ENCODE measurements at places on chromosomes 1 and 21. TPM values are rescaled to one million over a fixed set of nuclear protein-coding genes. Genes with fewer than 3 reads are reported as not detected.

- DNase-seq = peak; percentile 66
Measured at GRCh38 chr1:221715321-221716169, 26.3 kb downstream of the DUSP10 start.

LRRC38 gene
- 0.98 TPM for polyA plus RNA-seq

TAS1R2 gene
- polyA plus RNA-seq = not detected

GRCh38 chr1:106554294-106554693, 502.2 kb upstream of the PRMT6 start:
- no peak for DNase-seq

STUM gene
- 18.8 TPM for polyA plus RNA-seq

DNA sequence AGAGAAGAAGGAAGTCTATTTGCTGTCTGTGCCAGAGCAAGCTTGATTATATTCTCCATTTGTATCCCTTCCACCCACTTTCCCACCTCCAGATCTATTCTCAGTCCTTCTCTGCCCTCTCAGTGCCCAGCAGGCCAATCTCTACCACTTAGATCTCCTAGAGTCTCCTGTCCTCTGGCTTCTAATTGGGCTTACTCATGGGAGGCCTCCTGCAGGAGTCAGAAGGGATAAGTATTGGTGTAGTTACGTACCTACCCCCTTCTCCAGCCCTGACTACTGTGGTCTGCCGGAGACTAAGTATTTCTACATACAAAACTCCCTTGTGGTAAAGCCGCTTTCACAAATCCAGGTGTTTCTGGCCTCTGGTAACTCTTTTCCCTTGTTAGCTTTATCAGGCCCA, 221.2 kb downstream of the PTGER3 start:
- no peak for DNase-seq

- DNase-seq = no peak
Measured at GRCh38 chr1:22224091-22224490, 81.2 kb upstream of the WNT4 start.

OLIG2 gene
- polyA plus RNA-seq = not detected

- no peak for DNase-seq
Measured at GRCh38 chr1:46176211-46176865, at the start of gene P3R3URF. Gene P3R3URF, minus strand, starts transcription at chr1:46176488. Its CDS starts 17 bp downstream, at chr1:46176471.

BRWD1 gene
- 19.5 TPM for polyA plus RNA-seq

TRIM45 gene
- polyA plus RNA-seq = 5.7 TPM

DNA sequence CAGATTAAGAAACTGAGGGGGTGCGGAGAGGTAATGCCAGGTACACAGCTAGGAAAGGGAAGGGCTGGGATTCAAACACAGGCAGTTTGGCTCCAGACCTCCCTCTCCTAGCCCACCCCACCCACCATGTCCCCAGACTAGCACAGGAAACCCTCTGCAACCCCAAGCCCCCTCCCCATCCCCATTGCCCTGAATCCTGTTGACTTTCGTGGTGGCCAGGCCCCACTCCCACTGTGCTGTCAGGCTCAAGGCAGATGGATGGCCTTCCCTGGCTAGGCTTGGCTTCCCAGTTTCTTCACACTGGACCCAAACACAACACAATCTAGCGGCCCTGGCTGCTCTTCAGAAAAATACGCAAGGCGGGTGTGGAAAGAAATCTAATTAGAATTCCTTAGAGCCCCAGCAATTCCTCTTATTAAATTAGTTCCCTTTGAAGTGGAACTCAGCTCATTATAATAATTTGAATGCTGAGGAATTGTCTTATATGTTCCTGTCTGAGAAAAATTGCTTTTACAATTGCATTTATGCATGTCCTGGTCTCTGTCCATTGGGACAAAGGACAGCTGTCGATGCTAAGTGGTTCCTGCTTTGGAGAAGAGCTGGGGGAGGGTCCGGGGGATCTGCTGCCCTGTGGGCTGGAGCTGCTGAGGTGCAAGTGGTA, 97.4 kb downstream of the SYF2 start:
- DNase-seq = no peak

DNA sequence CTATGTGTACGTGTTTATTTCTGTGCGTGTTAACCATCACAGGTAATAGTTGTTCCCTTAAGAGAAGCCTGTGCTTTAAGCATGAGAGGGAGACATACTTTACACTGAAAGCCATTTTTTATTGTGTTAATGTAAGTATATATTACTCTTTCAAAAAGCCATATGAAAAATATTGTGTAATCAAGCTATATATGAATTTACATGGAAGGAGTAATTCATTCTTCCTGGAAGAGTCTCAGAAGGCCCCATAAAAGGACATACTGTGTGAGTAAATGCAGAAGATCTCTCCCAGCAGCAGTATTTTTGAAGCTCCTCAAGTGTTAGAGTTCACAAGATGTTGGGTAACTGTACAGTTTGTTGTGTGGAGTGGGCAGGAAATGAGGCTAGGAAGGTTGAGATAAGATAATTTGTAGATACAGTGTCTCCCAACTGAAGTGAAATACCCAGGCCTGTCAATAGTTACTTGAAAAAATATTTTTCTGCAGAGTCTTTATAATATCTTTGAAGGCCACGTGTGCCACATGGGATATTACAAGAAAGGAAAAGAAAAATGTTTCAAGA, 138.3 kb downstream of the PTGER3 start:
- DNase-seq = no peak

DNA sequence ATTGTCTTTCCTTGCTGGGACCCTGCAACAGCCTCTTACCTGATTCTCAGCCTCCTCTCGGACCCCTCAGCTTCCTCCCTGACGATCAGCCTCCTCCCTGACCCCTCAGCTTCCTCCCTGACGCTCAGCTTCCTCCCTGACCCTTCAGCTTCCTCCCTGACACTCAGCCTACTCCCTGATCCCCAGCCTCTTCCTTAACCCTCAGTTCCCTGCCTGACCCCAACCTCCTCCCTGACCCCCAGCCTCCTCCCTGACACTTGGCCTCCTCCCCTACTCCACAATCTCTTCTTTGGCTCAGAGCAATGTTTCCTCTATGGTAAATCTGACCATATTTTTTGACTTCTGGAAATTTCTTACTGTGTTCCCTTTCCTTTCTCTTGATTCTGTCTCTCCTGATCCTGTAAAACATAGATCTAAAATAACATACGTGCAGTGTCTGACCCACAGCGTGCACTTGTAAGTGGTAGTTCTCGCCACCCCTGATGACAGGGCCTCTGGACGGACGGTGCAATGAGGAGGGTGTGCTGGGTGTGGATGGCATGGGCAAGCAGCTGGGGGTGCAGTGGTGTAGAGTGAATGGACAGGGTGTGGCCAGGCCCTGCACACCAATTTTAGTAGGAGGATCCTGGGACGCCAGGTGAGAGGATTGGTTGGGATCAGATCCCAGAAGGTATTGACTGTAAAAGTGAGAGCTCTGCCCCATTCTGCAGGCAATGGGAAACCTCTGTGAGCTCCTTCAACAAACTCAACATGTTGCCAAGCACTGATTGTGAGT, 264.1 kb downstream of the FOXD2 start:
- DNase-seq = no peak

All from urinary bladder (tissue), 4 donors.